Thymus (tissue), 14 donors: ENCODE measurements at places on chromosomes 6 and 20.

GRCh38 chr6:89619567-89619966 is 19.0 kb downstream of the LYRM2 start:
- no peak for DNase-seq

DNA sequence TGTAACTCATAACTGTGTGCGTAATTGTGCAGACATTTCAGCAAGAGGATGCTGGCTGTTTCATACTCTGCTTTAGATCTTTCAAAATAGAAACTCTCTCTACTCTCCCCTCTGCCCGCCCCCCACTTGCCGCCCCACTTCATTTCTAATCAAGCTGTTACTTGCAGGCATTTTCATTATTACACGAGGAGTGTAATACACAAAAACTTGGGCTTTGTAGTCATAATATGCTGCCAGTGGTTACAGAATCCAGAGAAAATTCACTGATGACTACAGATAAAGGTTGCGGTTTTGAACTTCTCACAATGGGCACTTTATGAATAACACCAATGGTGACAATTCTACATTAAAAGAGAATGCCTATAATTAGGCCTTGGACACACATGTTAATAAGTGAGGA is 194.0 kb upstream of the POU3F2 start:
- DNase-seq = no peak

DNA sequence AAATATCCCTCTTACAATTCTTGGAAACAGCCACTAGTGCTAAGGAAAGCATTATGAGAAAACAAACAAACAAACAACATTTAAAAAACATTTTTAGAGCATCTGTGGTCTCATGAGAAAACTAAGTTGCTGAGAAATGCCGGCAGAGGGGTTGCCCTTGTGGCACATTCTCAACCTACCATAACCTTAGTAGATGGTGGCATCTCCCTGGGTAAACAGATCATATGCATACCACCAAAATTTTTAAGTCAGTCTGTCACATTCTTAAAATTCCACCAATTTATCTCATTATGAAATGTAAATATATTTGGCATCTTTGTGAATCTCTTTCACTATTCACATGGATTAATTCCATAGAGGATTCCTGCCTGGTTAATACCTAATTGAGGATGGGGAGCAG is 575.7 kb upstream of the MARCKS start:
- DNase-seq = no peak

DNA sequence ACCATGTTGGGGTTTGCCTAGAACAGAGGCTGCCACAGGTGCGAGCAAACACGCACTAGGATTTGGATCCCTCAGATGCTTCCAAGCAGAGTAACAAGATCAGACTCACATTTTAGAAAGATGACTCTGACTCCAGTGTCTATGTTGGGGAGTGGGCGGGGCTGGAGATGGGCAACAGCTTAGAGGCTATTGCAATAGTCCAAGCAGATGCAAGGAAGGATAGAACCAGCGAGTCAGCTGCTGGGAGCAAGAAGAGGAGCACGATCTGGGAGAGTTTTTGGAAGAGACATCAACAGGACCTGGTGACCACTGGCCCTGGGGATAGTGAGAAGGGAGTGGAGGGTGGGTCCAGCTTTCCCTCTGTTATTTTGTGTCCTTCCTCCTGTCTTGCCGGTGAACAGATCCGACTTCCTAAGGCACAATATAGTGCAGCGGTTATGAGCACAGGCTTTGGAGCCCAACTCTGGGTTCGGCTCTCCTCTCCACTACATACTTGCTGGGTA is 52.7 kb downstream of the FGD2 start:
- no peak for DNase-seq

DNA sequence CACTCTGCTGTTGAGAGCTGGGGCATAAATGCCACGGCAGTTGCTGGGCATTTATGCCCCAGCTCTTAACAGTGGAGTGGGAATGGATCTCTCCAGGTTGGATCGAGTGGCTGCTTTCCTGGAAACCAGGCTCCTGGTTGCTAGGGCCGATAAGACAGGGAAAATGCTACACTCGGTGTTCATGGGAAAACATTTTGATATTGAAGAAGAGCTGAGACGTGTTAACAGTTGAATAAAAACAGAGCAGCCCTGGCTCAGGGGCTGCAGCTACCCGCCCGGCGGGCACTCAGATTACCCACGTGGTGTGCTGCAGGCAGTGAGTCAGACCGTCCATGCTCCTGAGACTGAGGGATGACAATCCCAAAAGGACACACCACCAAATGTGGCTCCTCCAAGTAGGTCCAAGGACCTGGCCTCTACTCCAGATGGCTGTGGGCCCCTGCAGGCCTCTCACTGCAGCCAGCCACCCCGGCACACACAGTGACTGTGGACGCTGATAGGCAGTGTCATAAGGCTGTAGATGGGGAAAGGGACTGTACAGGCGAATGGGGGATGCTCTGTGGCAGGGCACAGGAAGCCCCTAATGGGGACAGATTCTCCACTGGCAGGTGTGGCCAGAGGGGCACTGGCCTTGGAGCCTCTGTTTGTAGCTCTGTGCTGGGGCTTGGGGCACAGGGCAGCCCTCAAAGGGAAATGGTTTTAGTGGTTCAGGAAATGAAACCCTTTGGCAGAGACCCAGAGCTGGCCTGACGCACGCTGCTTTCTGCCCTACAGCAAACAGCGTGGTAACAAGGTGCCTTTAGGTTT is 237.8 kb downstream of the LY86 start:
- no peak for DNase-seq

GRCh38 chr6:10451828-10452509 is 37.1 kb upstream of the TFAP2A start:
- no peak for DNase-seq
